Esophagus mucosa (tissue), 1 donor: ENCODE measurements at places on chromosomes 3 and 15. TPM values are rescaled to one million over a fixed set of nuclear protein-coding genes. Genes with fewer than 3 reads are reported as not detected.

Gene ZNF774
- 2.4 TPM for total RNA-seq

Gene KBTBD8
- 2.2 TPM for total RNA-seq

Gene TMCO5A
- not detected for total RNA-seq

Gene GOLGA8G
- total RNA-seq: not detected

Gene ATOSA
- 44.1 TPM for total RNA-seq

Gene BTLA
- 0.44 TPM for total RNA-seq

DNA sequence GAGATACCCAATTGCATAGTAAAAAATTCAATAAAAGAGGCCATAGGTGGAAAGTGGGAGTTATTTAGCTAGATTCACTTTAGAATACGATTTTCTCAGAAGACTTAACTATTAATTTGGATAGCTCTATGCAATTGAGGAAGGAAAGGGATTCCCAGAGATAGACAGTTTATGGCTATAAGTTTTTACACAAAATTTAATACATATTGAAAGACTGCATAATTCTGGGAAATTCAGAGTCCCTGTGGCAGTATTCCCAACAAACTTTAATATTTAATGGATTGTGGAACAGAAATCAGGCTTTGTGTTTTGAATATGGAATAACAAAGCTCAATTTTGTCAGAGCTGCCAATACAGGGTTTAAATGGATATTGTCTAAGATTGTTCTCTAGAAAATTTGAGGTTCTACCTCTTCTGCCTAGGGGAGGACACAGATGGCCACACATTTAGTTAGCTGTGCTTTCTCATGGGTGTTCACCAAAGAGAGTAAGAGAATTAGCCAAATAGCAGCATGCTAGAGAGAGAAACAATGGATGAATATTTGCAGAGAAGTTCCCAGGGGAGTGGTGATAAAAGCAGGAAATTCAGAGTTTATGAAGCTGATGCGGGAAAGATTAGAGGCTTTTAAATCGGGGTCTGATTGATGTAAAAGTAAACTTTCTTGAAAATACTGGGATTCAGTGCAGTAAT, 8.5 kb downstream of the ISL2 start:
- no peak for ATAC-seq

- ATAC-seq: no peak
Measured at GRCh38 chr3:110526777-110527727, 544.6 kb upstream of the NECTIN3 start.

GRCh38 chr3:152197937-152198336, 70.8 kb upstream of the MBNL1 start:
- no peak for ATAC-seq

DNA sequence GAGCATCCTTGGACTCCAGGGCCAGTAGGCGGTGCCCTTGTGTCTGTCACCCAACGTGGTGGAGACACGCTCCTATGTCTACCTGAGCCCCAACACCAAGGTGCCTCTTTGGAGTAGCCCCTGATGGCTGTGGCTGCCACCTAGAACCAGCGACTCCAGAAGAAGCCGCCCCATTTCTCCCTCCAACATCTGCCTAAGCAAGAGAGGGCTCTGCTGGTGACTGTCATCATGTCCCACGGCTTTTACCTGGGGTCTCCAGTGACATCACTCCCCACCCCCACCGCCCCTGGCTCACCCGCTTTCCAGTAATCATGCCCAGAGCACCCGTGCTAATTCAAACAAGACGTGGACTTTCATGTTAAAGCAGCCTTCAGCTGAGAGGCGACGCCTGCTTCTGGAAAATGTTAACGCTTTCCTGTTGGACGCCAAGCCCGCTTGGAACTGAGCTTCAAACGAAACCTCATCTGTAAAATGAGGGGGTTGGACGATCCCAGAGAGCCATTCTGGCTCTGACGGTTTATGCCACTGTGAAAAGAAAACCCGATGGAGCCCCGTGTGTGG, 57.0 kb downstream of the ISG20 start:
- ATAC-seq: no peak

GRCh38 chr3:157888040-157888439, 218.2 kb downstream of the SHOX2 start:
- no peak for ATAC-seq

- no peak for ATAC-seq
Measured at GRCh38 chr15:83582381-83582780, 71.5 kb upstream of the ADAMTSL3 start.

DNA sequence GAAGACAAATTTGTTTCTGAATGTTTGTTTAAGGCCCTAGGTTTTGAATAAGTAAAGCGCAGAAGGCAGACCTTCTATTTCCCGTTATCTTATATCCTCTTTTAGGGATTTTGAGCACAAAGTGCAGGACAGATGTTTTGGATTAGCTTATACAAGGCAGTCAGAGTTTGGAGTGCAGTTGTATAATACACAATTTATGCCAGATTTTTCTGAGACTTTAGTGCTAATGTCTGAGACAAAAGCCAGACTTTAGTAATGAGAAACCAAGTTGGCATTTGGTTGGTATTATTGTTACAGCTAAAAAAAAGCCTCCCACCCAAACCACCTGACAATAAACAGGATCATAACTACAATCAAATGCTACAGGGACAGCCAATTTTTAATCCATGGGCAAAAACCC, 309.9 kb upstream of the SATB1 start:
- no peak for ATAC-seq

- ATAC-seq: no peak
Measured at GRCh38 chr3:30231277-30232141, 374.9 kb upstream of the TGFBR2 start.

DNA sequence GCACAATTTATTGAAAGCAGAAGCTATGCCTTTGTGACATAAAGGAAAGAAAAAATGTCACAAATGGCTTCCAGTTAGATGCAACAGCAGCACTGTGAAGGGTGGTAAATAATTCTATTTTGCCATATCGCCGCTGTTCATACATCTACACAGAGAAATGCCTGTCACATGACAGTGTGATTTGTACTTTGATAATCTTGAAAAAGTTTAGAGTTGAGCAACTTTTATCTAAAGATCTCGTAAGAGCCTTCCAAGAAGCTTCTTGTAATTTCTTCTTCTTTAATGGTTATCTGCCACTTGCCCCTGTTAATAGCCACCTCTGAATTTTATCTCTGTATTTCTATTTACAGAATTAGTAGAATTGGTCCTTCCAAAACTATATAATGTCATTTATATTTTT, 192.3 kb downstream of the ATP8B4 start:
- ATAC-seq: no peak

GRCh38 chr3:192940129-192940528, 22.5 kb upstream of the MB21D2 start:
- ATAC-seq: no peak

DNA sequence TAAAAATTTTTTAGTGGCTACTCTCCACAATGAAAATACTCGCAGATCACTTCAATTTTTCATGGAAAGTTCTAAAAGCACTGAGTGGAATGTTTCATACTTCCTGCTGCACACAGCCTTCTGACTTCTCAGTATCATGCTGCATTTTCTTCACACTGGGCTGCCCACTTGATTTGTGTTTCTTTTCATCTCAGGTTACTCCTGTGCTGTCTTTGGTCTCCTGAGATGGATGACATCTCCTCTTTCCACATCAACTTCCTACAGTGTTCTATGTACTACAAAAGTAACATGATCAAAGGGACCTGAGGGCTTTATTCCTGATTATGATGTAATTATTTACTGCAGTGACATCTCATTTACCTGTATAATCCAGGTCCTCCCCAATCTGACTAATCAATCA, 927.7 kb downstream of the ROBO2 start:
- ATAC-seq: no peak

GRCh38 chr15:38212729-38213351, 39.8 kb upstream of the SPRED1 start:
- no peak for ATAC-seq

GRCh38 chr15:75306188-75306587, 23.6 kb downstream of the GOLGA6D start:
- no peak for ATAC-seq

- no peak for ATAC-seq
Measured at GRCh38 chr15:101498076-101498716, 8.7 kb upstream of the PCSK6 start.

- ATAC-seq: no peak
Measured at GRCh38 chr3:178706411-178706810, 170.2 kb downstream of the KCNMB2 start.

- ATAC-seq: peak; percentile 51
Measured at GRCh38 chr3:13474776-13475303, 5.3 kb upstream of the HDAC11 start.
